ENCODE measurements at places on chromosomes 11 and 22.

- no peak for DNase-seq
Observed at GRCh38 chr11:63672936-63673539, 1.9 kb upstream of the ATL3 start.

DNA sequence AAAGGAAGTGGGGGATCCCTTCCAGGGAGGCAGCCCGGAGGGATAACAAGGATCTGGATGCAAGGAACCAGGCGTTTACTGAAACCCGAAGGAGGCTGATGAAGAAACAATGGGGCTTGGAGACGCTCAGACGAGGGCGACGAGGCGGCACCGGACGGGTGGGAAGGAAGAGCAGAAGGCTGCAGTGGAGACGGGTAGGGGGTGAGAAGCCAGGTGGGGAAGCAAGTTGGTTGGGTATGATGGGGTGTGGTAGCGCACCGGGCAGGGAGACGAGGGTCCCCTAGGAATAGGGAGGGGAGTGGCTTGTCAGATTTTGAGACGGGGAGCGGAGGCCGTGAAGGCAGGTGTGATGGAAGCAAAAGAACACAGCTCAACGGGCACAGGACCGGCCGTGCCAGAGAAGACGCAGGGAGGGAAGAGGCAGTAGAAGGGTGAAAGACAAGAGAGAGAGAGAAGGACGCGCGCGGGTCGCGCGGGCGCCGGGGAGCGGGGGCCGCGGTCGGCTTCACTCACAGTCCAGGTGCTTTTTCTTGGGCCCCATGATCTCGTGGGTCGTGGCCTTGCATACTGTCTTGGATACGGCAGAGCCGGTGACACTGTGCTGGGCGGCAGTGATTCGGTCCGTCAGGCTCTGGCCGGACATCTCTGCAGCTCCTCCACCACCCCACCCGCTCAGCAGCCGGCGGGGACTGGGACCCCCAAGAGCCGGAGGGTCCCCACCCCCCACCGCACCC, 579 bp downstream of the PICALM start:
- no peak for DNase-seq

GRCh38 chr11:7060868-7061267, 27.9 kb upstream of the RBMXL2 start:
- DNase-seq: no peak

DNA sequence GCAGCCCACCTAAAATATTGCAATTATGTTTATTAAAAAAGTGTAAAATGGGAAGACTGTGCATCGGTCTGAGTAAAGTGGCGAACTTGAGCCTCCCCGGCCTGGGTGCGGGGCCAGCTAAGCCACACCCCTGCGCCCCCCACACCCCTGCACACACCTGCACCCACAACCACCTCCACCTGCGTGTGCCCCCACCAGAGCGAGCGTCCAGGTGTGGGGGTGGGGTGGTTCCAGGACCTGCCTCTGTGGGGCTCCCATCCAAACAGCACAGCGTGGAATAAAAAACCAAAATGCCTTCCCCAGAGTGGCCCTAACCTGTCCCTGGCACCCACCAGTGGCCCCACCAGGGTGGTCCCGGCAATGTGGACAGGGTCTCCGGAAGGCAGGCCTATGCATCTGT, 30.1 kb upstream of the CARS1 start:
- no peak for DNase-seq

GRCh38 chr22:49576241-49577141, 251.2 kb downstream of the BRD1 start:
- DNase-seq: no peak

DNA sequence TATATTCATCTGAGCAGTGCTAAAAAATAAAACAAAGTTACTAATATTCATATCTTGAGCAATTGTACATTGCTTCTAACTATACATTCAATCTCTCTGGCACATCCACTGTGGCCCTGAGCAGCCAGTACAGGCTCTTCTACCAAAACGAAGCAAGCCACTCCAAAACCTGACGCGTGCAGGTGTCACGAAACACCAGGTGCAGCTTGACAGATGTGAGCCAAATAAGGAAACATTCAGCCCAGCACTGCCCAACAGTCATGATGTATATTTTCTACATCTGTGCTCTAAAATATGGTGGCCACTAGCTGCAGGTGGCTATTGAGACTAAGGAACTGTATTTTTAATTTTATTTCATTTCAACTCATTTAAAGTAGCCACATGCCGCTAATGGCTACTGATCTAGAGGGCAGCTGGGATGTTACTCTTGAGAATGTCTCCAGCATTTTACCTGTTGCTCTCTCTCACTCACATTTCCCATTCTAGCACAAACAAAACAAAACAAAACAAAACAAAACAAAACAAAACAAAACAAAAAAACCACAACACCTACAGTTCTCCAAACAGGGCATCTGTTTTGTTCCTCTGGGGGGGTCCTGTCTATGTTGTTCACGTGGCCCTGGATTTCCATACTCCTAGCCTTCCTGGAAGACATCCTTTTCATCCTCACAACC, 77.7 kb downstream of the LARGE1 start:
- DNase-seq: no peak

DNA sequence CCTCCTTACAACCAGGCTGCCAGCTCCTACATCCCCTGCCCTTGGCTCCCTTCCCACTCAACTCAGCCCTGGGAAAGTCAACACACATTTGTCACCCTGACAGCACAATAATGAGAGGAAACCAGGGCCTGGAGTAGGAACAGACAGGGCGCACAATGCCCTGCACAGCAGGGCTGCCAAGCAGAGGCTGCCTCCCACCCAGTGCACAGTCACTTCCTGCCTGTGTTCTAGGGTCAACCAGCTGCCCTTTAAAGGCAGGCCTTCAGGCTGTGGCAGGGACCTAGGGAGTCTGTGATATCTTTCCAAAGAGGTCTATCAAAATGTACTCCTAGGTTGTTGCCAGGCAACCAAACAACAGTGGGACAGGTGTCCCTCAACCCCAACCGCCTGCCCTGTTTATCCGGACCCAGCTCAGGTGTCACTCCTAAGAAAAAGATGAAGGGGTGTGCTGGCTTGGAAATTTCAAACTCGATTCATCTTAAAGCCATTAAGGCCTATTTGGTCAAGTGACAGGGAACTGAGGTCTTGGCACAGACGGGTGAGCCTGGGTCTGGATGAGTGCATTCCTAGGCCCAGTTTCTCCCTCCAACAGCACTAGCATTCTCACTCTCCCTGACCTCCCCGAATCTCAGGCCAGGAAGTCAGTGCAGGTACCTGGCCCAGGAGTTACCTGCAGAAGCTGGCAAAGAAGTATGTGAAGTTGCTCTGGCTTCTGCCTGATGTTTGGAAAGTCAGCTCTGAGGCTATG, 110.3 kb upstream of the PITPNB start:
- DNase-seq: no peak

DNA sequence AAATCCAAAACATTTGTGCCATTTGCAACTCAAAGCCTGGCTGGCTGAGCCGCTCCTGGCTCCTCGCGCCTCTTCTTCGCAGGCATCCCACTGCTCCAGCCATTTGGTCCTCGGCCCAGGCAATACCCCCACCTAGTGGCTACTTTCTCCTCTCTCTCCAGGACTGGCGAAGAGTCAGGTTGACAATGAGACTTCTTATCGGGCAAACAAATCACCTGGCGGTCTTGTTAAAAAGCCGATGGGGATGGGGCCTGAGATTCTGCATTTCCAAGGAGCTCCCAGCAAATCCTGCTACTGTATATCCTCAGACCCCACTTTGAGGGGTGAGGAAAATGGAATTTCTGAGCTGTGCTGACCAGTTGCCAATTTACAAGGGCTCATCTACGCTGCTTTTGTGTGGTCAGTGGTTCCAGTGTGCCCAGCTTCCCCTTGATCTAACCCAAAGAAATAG, 89.0 kb downstream of the ISX start:
- DNase-seq: no peak

DNA sequence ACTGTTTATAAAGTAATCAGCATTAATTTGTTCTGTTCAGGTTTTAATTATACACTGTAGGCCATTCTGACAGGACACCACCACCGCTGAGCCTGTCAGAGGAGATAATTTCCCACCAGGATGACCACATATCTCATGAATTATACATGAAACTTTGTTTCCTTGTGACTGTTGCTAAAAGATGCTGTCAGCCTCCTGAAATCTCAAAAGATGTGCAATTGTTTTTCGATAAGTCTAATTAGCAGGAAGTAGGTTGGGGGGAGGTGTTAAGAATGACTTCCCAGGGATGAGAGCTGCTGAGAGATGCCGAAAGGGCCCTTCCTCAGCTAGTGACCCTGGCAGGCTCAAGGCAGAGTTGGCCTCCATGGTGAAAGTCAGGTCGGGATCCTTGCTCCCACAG, 485.4 kb downstream of the SOX6 start:
- DNase-seq: no peak

GRCh38 chr11:72375241-72375960, 58.9 kb downstream of the CLPB start:
- no peak for DNase-seq

DNA sequence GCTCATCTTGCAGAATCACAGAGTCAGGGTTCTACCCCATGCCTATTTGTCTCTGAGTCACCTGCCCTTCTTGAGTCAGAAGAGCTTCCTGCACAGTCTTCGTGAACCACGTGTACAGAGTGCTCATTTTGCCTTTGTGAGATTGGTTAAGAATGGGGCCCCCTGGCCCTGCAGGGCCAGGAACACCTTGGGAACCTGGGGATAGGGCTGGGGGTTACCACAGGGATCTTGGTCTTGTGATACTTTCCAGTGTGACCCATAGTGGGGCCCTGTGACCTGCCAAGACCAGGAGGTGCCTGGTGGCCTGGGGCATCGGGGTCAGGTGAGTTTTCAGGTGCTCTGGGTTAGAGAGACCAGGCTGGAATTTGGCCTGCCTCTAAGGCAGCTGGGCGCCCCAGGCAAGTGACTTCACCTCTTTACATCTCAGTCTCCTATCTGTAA, 9.4 kb downstream of the TMPRSS13 start:
- DNase-seq: no peak

DNA sequence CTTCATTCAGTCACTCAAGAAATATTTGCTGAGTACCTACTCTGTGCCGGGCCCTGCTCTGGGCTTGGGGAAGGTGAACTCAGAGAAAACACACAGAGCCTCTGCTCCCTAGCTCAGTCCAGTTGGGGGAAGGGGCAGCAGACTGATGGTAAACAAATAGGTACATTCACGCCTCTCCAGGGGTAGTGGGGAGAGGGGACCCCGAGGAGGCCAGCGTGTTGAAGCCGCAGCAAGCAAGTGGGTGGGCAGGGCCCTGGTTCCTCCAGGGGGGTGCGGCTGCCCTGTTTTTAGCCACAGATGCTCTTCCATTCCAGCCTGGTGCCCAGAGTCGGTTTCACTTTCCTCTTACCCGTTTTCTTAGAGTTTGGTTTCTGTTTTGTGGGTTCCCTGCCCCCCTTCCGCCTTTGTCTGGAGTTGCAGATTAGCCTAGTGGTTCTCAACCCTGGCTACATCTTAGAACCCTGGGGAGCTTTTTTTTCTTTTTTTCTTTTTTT, 8.7 kb downstream of the DRAP1 start:
- DNase-seq: no peak

DNA sequence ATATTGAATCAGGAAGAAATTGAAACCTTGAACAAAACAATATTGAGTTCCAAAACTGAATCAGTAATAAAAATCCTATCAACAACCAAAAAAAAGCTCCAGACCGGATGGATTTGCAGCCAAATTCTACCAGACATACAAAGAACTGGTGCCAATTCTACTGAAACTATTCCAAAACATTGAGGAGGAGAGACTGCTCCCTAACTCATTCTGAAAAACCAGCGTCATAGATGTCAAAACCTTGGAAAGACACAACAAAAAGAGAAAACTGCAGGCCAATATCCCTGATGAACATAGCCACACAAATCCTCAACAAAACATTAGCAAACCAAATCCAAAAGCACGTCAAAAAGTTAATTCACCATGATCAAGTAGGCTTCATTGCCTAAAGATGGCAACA, 353.8 kb downstream of the TMEM135 start:
- no peak for DNase-seq

DNA sequence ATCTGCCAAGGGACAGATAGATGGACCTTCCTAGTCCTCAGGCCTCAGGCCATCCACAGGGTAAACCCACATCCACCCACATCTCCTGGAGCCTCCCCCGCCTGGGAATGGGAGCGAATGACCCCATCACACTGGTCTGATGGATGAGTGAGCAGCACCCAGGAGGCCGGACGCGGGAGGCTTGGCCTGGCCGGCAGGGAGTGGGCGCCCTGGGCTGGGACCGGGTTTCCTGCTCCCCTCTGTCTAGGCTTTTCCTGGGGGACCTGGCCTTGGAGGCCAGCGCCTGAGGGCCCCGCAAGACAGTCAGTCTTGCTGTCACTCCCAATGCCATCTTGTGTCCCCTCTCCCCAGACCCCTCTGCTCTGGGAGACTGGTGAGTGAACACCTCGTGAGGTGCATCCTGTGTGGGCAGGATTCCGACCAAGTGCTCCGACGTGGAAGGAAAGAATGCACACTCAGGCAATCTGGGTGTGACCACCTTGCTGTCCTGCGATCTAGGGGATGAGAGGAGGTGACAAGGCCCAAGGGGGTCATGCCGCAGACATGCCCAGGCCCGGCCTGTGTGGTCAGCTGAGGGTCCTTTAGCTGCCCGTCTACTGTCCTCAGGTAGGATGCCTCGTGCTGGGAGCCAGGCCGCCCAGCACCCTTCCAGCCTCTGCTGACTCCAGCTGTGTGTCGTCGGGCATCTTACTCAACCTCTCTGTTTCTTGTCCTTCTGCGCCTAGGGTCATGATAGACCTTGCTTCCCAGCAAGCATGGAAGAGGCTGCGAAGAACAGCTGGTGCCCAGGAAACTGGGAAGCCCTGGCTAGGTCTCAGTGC, 26.5 kb upstream of the WNT7B start:
- DNase-seq: no peak

DNA sequence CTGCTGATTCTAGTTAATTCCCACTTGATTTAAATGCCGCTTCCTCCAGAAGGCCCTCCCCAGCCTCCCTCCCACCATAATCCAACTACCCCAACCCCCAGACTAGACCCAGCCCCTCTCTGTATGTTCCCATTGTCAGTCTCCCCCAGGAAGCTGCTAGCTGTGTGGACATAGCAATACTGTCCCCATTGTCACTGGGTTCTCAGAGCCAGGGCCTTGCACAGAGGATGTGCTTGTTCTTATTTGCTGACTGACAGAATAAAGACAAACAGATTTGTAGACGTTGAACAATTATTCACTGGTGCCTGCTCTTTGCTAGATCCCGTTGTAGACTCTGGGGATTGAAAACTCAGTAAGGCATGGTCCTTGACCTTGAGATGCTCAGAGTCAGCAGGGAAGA, 45.7 kb upstream of the NAV2 start:
- DNase-seq: no peak

DNA sequence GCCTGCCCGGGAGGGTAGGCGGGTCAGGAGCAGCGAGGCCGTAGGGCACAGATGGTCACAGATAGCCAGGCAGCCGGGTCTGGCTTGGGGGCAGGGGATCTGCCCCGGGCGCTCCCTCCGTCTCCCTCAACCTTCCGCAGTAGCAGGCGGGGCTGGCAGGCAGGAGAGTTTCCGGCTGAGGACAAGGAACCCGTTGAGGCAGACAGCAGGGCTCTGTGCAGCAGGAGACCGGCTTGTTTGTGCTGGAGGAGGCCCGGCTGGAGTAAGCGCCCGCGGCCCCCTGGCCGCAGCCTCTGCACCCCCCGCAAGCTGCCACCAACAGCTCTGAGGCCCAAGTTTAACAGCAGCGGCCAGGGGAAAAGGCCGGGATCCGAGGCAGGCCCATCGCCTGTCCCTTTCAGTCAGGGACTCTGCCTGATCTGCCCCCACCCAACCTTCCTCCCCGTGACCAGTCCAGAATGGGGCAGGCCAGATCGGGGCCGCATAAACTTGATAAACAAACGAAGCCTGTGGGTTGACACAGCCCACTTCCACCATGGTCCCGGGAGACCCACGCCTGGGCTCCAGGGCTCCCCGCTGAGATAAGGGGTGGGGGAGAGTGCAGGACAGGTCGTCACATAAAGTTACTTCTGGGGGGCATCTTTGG, 13.6 kb downstream of the SCARF2 start:
- no peak for DNase-seq
